Central memory CD8-positive, alpha-beta T cell (primary cell): ENCODE measurements at places on chromosomes 7 and 10.

- H3K4me1 ChIP-seq: peaks cover 14% of the 10 kb centered on the region
- peak overlapping the region; percentile 29 for H3K27ac ChIP-seq
- no peak for DNase-seq
- H3K27me3 ChIP-seq: no peaks in the 10 kb centered on the region
- peaks cover 3% of the 10 kb centered on the region for H3K36me3 ChIP-seq
- peak overlapping the region; percentile 19 for H3K4me3 ChIP-seq
These were observed 21.0 kb downstream of the HIBADH start for GRCh38 chr7:27641581-27642230.

GRCh38 chr10:49135575-49136313, 1.9 kb upstream of the FAM170B start:
- H3K4me3 ChIP-seq: no peak overlapping the region
- no peak for DNase-seq
- peaks cover 6% of the 10 kb centered on the region for H3K4me1 ChIP-seq
- no peaks in the 10 kb centered on the region for H3K36me3 ChIP-seq
- peaks cover 20% of the 10 kb centered on the region for H3K27me3 ChIP-seq

GRCh38 chr10:124005091-124005490, 88.3 kb downstream of the CHST15 start:
- H3K27me3 ChIP-seq: peaks cover 40% of the 10 kb centered on the region
- no peak overlapping the region for H3K4me3 ChIP-seq
- no peaks in the 10 kb centered on the region for H3K4me1 ChIP-seq
- H3K36me3 ChIP-seq: no peaks in the 10 kb centered on the region
- no peak for DNase-seq
- no peak overlapping the region for H3K27ac ChIP-seq

DNA sequence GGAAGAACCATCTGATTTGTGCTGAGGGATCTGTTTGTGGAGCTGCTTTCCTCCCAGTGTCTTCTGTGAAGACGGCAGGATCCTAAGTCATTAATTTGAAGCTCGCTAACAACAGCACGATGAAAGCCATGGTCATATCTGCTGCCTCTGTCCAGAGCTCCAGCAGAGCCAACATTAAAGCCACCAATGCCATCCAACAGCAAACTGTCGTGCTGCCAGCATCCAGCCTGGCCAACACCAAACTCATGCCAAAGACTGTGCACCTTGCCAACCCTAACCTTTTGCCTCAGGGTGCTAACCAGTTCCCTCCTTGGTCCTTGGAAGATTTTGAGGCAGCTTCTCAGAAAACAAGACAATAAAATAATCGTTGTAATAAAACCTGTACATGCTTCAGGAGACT, 36.2 kb downstream of the HTR5A start:
- no peaks in the 10 kb centered on the region for H3K4me1 ChIP-seq
- no peaks in the 10 kb centered on the region for H3K36me3 ChIP-seq
- no peak for DNase-seq
- no peak overlapping the region for H3K4me3 ChIP-seq

- H3K36me3 ChIP-seq: no peaks in the 10 kb centered on the region
- no peak overlapping the region for H3K4me3 ChIP-seq
- no peaks in the 10 kb centered on the region for H3K4me1 ChIP-seq
These were observed 284.4 kb upstream of the PHYHIPL start for GRCh38 chr10:58892031-58892531.

DNA sequence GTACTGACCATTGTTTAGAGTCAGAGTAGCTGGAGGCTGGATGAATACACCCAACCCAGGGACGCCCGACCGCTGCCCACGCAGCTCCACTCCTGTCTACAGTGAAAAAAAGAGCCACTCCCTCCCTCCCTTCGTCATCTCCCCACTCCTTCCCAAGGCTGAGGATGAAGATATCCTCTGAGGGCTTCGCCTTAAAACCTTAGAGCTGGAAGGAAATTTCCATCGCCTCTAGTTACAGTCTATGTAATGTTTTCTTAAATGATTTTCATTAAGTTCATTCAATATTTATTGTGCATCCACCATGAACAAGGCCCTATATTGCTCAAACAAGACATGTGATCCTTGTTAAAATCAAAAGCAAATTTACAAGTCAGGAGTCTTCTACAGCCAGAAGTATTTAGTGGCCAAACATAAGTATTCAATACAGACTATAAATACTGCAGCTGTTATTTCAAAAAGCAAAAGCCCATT, 11.3 kb upstream of the SLIT1 start:
- no peak for DNase-seq
- no peak overlapping the region for H3K27ac ChIP-seq

GRCh38 chr7:41955893-41956675, 253.2 kb upstream of the INHBA start:
- H3K4me1 ChIP-seq: no peaks in the 10 kb centered on the region
- no peaks in the 10 kb centered on the region for H3K36me3 ChIP-seq
- H3K4me3 ChIP-seq: no peak overlapping the region
- DNase-seq: no peak
- H3K27ac ChIP-seq: no peak overlapping the region

GRCh38 chr10:125050383-125050782, 108.5 kb downstream of the ZRANB1 start:
- H3K4me1 ChIP-seq: peaks cover 6% of the 10 kb centered on the region
- no peak overlapping the region for H3K27ac ChIP-seq
- H3K36me3 ChIP-seq: peaks cover 1% of the 10 kb centered on the region
- peaks cover 26% of the 10 kb centered on the region for H3K27me3 ChIP-seq
- no peak for DNase-seq

- H3K4me1 ChIP-seq: no peaks in the 10 kb centered on the region
- no peak overlapping the region for H3K4me3 ChIP-seq
- no peak for DNase-seq
- H3K27me3 ChIP-seq: no peaks in the 10 kb centered on the region
- H3K36me3 ChIP-seq: peaks cover 2% of the 10 kb centered on the region
- no peak overlapping the region for H3K27ac ChIP-seq
These were observed 135.5 kb downstream of the IQUB start for GRCh38 chr7:123398921-123399320.

DNA sequence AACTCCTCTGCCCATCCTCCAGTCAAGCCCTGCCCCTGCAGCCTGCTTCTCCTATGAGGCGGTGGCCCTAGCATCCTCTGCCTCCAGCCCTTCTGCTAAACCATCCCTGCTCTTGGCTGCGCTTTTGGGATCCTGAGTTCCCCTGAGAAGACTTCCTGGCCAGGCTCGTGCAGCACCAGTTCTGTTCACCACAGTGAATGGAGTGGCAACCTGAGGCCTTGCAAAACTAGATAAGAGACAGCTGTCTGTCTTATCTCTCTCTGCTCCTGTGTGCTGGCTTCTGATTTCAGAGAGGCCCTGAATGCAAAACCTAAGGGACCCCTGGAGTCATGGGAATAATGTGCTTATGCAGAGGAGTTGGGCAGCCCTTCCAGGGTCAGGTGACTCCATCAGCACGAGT, 119.2 kb downstream of the TMEM178B start:
- H3K4me3 ChIP-seq: no peak overlapping the region
- H3K27me3 ChIP-seq: no peaks in the 10 kb centered on the region
- no peaks in the 10 kb centered on the region for H3K4me1 ChIP-seq

DNA sequence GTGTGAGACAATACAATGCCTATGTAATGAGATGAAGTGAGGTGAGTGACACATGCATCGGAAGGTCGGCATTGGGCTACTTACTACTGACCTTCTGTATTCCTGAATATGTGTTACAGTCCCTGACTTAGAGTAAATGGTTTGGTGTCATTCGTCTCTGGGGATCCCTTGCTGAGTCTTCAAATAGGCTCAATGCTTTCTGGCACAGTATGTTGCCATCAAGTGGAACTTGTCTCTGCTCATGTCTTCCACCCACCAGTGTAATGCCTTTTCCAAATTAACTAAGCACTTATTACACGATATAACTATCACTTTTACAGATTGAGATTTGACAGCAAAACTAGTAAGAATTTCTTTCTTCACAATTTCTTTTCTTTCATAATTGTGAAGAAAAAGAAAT, 10.9 kb downstream of the CUL2 start:
- H3K4me3 ChIP-seq: no peak overlapping the region
- no peak overlapping the region for H3K27ac ChIP-seq
- H3K4me1 ChIP-seq: peaks cover 40% of the 10 kb centered on the region
- H3K36me3 ChIP-seq: peaks cover 8% of the 10 kb centered on the region
- H3K27me3 ChIP-seq: no peaks in the 10 kb centered on the region

DNA sequence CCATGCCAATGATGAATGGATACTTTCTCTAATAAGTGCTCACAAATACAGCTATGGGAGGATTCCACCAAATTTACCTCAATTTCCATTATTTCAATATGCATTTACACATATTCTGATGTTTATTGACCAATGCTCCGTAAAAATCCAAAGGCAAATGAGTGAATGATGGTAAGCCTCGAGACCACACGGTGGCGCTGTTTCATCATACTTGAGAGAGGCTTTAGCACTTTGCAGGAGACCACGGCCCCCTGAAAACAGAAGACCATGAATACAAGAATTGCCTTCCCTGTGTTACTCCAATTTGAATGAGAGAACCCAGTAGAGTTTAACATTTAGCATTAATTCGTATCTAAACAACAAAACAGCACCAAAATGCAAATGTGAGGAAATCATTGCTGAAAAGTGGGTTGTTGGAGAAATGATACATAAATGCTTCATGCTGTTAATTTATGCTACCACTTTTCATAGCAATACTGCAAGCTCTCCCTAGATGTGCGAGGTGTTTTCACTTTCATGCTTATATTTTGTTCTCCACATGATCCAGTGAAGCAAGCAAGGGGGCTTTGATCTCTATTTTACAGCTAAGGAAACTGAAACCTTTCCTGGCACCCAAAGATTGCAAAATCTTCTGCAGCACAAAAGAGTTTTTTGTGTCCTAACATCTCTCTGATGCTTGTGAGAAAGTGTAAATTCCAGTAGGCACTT, 35.4 kb downstream of the TRIL start:
- H3K27me3 ChIP-seq: no peaks in the 10 kb centered on the region
- peaks cover 24% of the 10 kb centered on the region for H3K4me1 ChIP-seq
- no peak overlapping the region for H3K27ac ChIP-seq
- H3K36me3 ChIP-seq: peaks cover 2% of the 10 kb centered on the region

GRCh38 chr7:142440219-142440905, 182.5 kb upstream of the PRSS58 start:
- no peak overlapping the region for H3K4me3 ChIP-seq
- H3K27me3 ChIP-seq: peaks cover 10% of the 10 kb centered on the region
- peaks cover 15% of the 10 kb centered on the region for H3K4me1 ChIP-seq
- no peak overlapping the region for H3K27ac ChIP-seq
- peaks cover 2% of the 10 kb centered on the region for H3K36me3 ChIP-seq

DNA sequence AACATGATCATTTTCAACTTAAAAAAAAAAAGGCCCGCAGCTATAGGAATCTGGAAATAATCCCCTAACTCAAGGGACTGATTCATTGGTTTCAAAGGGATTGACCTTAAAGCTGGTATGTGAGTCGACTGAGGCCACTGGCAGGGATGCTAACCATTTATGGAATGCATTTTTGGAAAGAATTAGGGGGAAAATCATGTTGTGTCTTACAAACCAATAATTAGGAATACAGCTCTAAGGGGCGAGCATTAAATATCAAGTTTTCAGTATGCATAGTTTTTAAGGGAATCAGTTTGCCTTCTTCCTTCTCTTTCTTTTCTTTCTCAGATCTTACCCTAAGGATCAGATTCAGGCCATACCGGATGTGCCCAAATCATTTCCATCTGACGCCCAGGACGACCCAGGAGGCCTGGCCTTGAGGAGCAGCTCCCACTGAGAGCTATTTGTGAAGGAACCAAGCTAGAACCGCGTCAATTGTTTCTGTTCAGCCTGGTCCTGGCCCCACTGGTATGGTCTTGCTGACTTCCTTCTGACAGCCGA, 48.7 kb downstream of the BPGM start:
- peaks cover 25% of the 10 kb centered on the region for H3K27me3 ChIP-seq
- H3K4me1 ChIP-seq: no peaks in the 10 kb centered on the region
- no peak overlapping the region for H3K27ac ChIP-seq
- H3K4me3 ChIP-seq: no peak overlapping the region

DNA sequence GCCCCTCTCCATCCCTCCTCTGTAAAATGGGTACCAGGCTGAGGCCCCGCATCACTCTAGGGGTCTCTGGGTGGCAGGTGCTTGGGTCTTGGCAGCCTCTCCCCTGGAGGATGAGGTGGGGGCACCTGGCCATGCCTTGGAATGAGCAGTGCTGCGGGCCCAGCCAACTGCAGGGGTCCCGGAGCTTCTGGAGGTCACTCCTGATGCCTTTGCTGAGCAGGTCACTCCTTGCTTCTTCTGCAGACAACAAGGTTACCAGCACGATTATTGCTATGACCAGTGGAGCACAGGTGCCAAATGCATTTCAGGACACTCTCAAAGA, 22.4 kb upstream of the ZNF488 start:
- no peak overlapping the region for H3K4me3 ChIP-seq
- H3K4me1 ChIP-seq: no peaks in the 10 kb centered on the region
- peaks cover 3% of the 10 kb centered on the region for H3K36me3 ChIP-seq

DNA sequence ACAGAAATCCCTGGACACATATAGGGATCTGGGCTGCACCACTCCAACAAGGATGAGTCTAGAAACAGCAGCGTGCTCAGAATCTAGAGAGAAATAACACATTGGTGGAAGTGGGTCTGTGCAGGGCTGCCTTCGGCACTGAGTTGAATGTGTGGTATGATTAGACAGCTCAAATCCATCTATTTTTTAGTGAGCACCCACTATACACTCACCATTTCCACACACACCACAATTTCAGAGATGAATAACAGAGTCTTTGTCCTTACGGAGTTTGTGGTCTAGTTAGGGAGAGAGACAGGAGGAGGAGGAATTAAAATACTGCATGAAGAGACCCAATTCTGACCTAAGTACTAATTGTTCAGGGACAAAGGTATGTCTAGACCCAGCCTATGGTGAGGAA, 44.2 kb downstream of the JAZF1 start:
- peaks cover 49% of the 10 kb centered on the region for H3K4me1 ChIP-seq
- H3K36me3 ChIP-seq: peaks cover under 1% of the 10 kb centered on the region
- H3K27ac ChIP-seq: peak overlapping the region; percentile 49
- H3K27me3 ChIP-seq: no peaks in the 10 kb centered on the region

- DNase-seq: no peak
- H3K27ac ChIP-seq: no peak overlapping the region
- H3K27me3 ChIP-seq: no peaks in the 10 kb centered on the region
These were observed 111.7 kb downstream of the POLL start for GRCh38 chr10:101476383-101476782.

GRCh38 chr7:19009241-19009935, 108.0 kb downstream of the TWIST1 start:
- H3K4me3 ChIP-seq: no peak overlapping the region
- no peak for DNase-seq
- no peaks in the 10 kb centered on the region for H3K27me3 ChIP-seq
- H3K27ac ChIP-seq: no peak overlapping the region
- H3K36me3 ChIP-seq: no peaks in the 10 kb centered on the region

GRCh38 chr7:34837801-34838201, 179.8 kb downstream of the NPSR1 start:
- H3K4me3 ChIP-seq: no peak overlapping the region
- peaks cover 40% of the 10 kb centered on the region for H3K27me3 ChIP-seq
- no peaks in the 10 kb centered on the region for H3K36me3 ChIP-seq
- no peak overlapping the region for H3K27ac ChIP-seq
- DNase-seq: no peak

DNA sequence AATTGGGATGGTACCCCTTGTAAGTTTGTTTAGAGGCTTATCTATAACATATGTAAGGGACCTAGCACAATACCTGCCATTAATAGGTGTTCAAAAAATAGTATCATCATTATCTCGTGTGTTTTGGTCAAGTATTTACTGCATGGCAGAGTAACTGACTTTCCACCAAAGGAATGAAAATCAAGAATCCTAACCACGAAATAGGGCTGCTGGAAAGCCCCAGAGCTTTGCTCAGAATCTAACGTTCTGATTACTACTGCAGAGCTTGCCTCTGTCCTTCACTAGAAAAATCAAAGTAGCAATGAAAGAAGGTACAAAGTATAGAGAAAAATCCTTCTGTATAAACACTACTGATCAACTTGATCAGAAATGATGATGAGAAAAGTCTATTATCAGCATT, 34.9 kb downstream of the DCLRE1C start:
- no peak overlapping the region for H3K27ac ChIP-seq
- no peak overlapping the region for H3K4me3 ChIP-seq
- no peak for DNase-seq
- peaks cover 16% of the 10 kb centered on the region for H3K4me1 ChIP-seq
- no peaks in the 10 kb centered on the region for H3K27me3 ChIP-seq
